ENCODE measurements at places on chromosomes 1 and 21.

GRCh38 chr1:208139434-208140045 is 104.6 kb downstream of the PLXNA2 start:
- DNase-seq: no peak

DNA sequence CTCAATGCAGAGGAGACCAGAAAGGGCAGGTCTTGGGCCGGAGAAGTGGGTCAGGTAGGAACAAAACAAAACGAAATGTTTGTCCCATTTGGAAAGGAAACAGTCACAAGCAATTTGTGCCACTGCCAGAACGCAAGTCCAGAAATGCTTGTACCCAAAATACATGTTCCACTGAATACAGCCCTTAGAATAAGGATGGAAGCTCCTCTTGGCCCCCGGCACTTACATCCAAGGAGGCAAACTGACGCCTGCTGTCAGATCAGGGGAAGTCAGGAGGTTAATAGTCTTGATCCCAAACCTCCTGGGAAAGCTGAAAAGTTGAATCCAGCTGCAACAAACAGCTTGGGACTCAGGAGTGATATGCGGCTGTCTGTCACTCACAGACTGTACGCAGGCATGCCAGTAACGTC is 75.9 kb upstream of the GALNT2 start:
- DNase-seq: no peak

- peak; percentile 74 for DNase-seq
Observed at GRCh38 chr1:98661544-98662355, at the start of gene SNX7. Gene SNX7, plus strand, starts transcription at chr1:98661721. Its CDS starts 11 bp downstream, at chr1:98661732.

DNA sequence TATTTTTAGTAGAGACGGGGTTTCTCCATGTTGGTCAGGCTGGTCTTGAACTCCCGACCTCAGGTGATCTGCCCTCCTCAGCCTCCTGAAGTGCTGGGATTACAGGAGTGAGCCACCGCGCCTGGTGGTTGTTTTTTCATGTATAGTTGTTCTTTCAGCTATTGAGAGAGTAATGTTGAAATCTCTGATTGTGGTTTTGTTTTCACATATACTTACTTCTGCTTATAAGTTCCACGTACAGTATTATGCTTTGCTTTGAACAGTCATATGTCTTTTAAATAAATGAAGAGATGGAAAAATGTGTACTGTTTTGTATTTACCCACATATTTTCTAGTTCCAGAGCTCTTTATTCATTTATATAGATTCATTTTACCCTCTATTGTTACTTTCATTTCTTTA is 44.5 kb downstream of the MARK1 start:
- DNase-seq: no peak

DNA sequence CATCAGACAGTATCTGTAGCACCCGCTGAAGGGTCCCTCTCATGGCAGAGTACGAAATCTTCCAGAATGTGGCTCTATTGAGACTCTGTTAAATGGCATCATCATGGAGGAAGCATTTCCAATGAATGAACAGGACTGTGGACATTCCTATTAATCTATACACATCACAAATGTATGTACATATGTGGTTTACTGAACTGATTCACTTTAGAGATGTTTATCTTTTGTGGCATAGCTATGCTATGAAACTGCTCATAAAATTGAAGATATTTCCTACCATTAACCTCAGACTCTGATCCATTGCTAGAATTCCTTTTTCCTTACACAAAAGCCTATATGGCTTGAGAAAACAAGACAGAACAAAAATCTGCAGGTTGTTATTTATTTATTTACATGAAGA is 259.6 kb upstream of the RRP15 start:
- no peak for DNase-seq

DNA sequence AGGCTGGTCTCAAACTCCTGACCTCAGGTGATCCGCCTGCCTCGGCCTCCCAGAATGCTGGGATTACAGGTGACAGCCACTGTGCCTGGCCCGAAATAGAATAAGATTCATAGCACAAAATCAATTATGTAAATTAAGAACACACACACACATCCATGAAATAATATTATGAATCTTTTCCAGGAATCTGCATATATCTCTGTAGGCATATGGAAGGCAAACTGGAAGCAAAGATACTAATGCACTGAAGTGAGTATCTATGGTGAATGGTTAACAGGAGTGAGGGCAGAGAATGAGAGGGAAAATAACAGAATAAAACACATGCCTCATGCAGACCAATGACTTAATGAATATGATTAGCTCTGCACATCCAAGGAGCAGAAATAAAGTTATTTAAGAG is 61.6 kb upstream of the ATP2B4 start:
- DNase-seq: no peak

DNA sequence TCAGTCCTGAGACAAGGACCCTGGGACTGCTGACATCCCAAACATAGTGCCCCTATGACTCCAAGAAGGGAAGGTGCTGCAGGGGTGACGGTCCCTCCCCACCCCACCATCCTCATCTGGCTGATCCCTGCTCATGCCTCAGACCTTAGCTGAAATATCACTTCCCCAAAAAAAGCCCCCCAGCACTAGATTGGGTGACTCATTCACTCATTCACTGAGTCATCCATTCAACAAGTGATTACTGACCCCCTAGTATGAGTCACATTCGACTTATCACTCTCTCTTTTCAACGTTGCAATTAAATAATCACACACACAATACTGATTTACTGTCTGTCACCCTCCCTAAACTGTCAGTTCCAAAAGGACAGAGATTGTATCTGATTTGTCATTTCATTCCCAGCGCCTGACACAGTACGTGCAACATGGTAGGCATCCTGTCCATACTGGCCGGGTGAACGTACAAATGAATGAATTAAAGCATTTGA is 48.6 kb downstream of the HIVEP3 start:
- no peak for DNase-seq

DNA sequence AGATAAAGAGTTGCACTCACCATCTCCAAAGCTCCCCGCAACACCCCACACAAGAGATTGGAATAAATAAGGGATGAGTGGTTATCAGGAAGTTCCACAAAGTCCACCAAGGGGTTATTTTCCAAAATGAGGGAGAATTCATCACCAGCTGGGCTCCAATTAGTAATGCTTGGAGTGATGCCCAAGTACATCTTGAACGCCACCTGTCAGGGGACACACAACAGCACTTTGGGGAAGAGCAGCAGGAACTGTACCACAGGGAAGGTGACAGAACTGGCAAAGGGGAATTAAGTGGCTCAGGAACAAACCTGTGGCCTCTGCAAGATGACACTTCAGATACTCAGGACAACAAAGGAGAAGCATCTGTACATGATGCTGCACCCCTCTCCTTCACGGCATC is 11.5 kb downstream of the TRAPPC3 start:
- peak; percentile 92 for DNase-seq

- no peak for DNase-seq
Observed at GRCh38 chr1:53896635-53897229, 2.7 kb downstream of the DIO1 start.

- no peak for DNase-seq
Observed at GRCh38 chr1:74498901-74499300, 13.5 kb downstream of the LRRC53 start.

DNA sequence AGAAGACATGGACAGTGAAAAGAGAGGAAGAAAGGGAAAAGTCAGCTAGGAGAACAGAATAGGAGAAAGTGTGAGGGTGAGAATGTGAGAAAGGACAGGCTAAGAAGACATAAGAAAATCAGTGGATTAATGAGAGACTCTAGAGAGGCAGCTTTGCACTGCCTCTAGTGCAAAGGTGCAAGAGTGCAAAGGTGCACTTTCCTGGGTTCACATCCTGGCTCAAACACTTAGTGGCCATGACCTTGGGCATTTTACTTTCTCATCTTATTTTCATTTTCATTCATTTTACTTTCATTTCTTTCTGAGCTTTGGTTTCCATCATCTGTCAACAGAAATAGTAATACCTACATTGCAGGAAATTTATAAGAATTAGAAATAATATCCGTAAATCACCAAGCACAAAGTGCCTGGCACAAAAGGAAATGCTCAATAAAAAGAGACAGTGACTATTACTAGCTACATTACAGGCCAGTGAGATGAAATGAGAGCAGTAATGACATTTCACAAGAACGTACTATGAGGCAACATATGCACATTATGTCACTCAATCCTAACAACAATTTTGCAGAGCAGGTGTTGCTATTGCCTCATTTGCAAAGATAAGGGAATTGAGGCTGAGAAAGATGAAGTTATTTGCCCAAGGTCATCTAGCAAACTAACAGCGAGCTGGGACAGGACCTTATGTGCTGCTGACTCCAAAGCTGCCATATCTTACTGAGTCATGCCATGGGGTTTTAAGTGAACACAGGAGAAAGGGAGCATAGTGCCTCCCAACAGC is 107.0 kb upstream of the TLR5 start:
- no peak for DNase-seq

- DNase-seq: no peak
Observed at GRCh38 chr1:108829498-108829916, 27.4 kb downstream of the AKNAD1 start.

Measured in NCI-H1105 treated with DMSO at 0.1 percent for 48 hours (cell line).